CD4-positive, alpha-beta T cell treated with Interleukin-4 for 4 hours (primary cell): ENCODE measurements at places on chromosomes 1 and 21.

- no peak for DNase-seq
These were observed 166.3 kb downstream of the BARHL2 start for GRCh38 chr1:90550626-90551406.

- DNase-seq, result no peak
These were observed 12.0 kb upstream of the GNG4 start for GRCh38 chr1:235661568-235661967.

DNA sequence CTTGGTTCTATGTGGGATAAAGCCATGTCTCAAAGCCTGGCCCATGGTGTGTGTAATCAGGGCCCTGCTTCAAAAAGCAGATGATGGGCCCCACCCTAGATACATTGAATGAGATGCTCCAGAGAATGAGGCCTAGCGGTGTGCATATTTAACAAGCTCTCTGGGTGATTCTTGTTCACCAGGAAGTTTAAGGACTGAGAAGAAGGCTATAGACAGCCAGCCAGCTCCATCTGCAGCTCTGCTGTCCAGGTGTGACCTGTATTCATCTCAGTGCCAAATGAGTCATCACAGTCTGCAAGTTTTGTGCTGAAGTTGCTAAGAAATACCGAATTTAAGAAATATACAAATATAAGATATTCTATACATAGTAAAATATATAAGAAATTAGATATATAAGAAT is 182.0 kb upstream of the RUNX1 start:
- DNase-seq, result no peak

DNA sequence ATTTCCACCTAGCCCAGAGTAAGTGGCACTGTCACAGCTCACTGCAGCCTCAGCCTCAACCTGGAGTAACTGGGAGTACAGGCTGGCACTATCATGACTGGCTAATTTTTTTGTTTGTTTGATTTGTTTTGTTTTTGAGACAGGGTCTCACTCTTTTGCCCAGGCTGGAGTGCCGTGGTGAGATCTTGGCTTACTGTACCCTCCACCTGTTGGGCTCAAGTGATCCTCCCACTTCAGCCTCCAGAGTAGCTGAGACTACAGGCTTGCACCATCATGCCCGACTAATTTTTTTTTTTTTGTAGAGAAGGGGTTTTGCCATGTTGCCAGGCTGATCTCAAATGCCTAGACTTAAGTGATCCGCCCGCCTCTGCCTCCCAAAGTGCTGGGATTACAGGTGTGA is 2.5 kb downstream of the UCK2 start:
- no peak for DNase-seq

DNA sequence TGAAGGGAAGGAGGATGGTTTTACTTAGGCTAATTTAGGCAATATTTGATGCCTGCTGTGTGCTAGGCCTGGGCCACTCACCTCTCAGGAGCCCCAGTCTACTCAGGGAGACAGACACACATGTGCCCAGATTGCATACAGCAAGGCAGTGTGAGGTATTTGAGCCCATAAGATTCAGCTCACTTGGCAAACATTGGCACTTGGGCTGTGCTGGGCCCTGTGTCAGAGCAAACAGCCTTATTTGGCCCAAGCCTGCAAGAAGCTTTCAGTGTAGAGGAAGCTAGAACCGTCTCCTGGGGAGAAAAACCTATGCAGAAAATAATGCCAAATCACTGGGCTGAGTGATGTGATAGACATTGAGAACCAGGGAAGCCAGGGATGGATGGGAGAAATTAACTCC is 3.9 kb upstream of the SYNC start:
- no peak for DNase-seq

GRCh38 chr1:181737056-181737455 is 253.7 kb downstream of the CACNA1E start:
- DNase-seq, result no peak

GRCh38 chr1:54876814-54877213 is 10.2 kb downstream of the DHCR24 start:
- DNase-seq, result no peak

DNA sequence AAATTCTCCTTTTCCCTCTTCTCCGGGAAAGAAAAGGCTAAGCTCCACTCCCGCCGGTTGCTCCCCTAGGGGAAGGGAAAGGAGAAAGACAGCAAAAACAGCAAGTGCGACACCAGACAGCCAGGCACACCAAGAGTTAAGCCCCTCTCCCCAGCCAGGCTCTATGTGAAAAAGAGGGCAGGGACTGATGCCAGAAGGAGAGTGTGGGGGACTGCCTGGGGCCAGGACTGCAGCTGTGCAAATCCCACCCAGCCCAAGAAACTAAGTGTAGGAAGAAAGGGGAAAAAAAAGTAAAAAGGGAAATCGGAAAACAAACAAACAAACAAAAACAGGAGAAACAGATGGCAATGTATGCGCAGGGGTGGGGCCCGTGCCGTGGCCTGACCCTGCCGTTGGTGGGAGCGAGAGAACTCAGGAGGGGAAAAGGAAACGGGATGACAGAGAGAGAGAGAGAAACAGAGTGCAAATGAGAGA is 27.7 kb upstream of the FMO1 start:
- no peak for DNase-seq

DNA sequence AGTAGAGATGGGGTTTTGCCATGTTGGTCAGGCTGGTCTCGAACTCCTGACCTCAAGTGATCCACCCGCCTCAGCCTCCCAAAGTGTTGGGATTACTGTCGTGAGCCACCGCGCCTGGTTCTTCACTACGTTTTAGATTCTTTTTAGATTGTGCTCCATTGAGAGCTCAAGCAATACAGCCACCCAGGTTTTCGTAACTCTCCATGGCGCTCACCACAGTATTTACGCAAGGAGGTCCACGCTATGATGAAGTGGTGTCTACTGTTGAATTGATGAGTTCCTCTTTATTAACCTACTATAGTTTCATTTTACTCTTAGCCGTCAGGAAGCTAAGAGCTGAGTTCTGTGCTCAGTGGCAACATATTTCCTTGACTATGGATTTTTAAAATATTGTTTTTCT is 1.8 kb upstream of the KIF1B start:
- no peak for DNase-seq

DNA sequence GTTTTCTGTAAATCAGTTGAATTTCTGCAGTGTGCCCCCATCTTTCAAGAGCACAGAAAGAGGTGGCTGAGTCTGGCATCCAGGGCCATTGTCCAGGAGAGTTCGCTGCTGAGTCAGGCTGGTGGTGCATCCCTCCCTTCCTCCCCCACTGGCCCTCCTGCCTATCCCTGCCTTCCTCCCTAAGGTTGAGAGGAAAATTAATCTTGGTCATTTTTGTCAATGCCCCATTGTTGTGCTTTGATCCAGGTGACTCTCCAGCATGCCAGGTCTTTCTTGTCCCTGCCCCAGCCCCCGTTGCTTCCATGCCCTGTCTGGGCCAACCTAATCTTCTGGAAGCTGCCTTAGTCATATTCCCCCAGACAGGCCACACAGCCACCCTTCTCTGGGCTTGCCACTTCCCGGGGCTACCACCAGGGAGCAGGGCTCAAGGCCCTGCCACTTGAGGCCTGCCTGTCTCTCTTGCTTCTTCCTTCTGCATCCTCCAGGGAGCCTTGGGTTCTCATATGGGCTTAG is 26.6 kb downstream of the PROK1 start:
- no peak for DNase-seq

- DNase-seq, result no peak
These were observed 2.6 kb upstream of the ZNF436 start for GRCh38 chr1:23371987-23372880.

- no peak for DNase-seq
These were observed 35.1 kb downstream of the PTPRF start for GRCh38 chr1:43565600-43566360.

DNA sequence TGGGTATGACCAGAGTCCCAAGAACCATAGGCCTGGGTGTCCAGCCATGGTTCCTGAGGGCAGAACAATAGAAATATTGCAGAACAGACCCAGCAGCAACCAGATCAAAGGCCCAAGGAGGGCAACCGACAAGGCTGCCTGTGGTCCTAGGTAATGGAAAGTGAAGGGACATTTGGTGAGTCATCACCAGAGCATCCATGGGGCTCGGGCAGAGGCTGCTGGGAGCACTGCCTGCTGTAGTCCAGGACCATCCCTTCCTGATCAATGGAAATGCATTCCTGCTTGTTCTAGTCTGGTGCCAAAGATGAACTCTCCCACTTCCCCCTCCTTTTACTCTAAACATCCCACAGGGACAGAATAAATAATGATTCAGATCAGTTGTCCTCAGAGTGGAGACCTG is 172.8 kb upstream of the CACNA1E start:
- DNase-seq, result no peak

DNA sequence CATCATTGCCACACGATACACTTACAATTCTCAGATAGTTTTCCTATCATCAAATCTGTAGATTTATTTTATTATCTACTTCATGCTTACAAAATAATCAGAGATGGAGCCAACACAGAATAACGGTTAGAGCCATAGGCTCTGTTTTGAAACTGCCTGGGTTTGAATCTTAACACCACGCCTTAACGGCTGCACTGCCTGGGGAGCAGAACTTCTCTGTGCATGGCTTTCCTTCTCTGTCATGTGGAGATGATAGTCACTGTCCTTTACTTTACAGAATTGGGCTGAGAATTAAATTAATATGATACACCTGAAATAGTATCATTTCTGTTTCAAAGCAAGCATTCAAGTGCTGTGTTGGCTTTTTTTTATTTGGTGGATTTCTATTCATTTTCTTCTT is 177.8 kb downstream of the HMCN1 start:
- DNase-seq, result no peak

GRCh38 chr21:33843216-33843615 is 72.4 kb downstream of the ATP5PO start:
- no peak for DNase-seq

DNA sequence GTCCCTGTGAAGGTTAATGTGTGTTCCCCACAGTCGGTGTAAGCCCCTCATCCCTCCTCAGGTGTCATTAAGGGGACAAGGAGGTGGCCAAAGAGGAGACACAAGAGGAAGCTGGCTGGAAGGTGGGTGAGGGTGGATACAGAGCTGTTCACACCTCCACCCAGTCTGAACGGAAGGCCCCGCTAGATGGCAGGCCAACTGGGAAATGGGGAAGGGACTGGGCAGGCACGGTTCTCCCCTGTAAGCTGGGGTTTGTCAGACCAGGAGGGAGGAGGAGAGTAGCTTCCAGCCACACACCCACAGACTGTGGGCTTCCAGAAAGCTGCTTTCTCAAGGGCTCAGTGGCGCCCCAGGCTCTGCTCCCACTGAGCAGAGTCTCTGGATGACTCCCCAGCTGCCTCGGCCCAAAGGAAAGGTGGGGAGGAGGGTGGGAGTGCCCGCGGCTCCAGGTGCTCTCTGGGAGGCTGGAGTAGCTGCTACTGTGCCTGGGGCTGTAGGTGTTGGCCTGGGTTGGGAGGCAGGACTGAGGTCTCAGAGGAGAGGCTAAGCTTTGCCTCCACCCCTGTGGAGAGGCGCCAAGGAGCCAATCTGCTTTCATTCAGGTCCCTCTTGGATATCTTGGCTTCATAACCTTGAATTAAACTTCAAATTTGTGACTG is 41.2 kb downstream of the PCP4 start:
- no peak for DNase-seq

GRCh38 chr1:201468844-201469644 is at the start of gene PHLDA3:
TSS of gene PHLDA3 (minus strand) at chr1:201469188. CDS start at chr1:201468786, 402 bp downstream.
- DNase-seq, result peak; percentile 19

- no peak for DNase-seq
These were observed 11.2 kb downstream of the SPATA46 start for GRCh38 chr1:162365284-162366020.

DNA sequence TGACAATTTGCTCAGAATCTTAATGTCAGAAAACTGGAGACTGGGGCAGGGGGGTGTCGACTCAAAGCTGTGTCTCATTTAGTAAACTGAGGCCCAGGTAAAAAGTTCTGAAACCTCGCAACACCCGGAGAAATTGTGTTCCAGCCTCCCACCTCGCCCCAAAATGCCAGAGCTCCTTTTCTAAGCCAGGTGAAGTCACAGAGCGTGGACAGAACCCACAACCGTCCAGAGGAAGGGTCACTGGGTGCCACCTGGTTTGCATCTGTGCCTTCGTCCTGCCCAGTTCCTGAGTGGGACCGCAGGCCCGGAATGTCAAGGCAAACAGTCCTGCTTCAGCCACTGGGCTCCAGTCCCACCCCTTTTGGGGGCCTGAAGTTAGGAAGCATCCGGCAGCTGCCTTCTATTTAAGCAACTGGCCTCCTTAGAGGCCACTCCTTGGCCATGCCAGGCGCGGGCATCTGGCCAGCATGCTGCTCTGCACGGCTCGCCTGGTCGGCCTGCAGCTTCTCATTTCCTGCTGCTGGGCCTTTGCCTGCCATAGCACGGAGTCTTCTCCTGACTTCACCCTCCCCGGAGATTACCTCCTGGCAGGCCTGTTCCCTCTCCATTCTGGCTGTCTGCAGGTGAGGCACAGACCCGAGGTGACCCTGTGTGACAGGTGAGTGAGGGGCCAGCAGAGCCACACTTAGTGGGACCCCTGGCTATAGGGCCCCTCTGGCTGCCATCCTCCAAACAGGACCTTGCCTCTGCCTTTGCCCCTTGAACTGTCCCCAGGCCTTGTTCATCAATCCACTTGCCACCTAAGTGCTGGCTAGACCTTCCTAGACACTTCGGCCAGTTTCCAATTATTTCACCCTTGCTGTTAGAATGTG is at the start of gene TAS1R1:
TSS of gene TAS1R1 (plus strand) at position 401 of the 872 bp plus-strand sequence. CDS start at position 468, 67 bp downstream.
- DNase-seq, result no peak

- DNase-seq, result no peak
These were observed 88.4 kb upstream of the PROX1 start for GRCh38 chr1:213899413-213899812.

DNA sequence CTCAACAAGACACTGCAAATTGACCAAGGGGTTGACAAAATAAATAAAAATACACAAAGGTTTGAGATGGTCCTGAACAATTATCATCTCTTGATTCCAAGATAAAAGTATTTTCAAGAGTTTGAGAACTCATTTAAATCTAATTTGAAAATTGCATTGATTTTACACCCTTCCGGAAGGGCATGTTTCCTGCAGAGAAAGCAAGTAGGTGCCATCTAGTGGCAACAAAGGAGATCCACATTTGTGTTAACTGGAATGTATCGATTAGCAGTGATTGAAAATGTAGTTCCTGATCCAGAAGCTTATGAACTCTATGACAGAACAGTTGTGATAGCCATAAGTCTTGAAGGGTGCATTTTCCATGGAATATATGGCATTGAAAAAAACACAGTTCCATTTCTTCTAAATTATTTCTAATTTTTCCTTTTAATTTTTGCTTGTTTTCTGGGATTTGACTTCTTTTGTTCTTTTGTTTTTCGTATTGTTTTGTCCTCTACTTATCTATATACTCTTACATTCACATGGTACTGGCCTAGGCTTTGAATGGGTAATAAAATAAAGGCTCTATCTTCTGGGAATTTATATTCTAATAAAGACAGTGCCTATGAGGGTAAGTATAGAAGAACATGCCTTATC is 143.7 kb downstream of the DNM3 start:
- peak; percentile 65 for DNase-seq

GRCh38 chr1:175129182-175129581 is 61.5 kb downstream of the TNN start:
- no peak for DNase-seq

GRCh38 chr1:230818367-230818766 is 50.0 kb downstream of the C1orf198 start:
- DNase-seq, result no peak

- no peak for DNase-seq
These were observed 21.2 kb downstream of the IQGAP3 start for GRCh38 chr1:156551066-156551643.

GRCh38 chr21:42151948-42152220 is 67.1 kb upstream of the ABCG1 start:
- DNase-seq, result no peak

GRCh38 chr1:9293241-9293532 is 493 bp downstream of the SPSB1 start:
- no peak for DNase-seq

GRCh38 chr1:2100780-2101108 is 50.5 kb downstream of the PRKCZ start:
- DNase-seq, result no peak

- DNase-seq, result peak; percentile 41
These were observed 79.7 kb downstream of the TBX19 start for GRCh38 chr1:168360151-168361021.

GRCh38 chr1:7247791-7248548 is 462.7 kb downstream of the CAMTA1 start:
- DNase-seq, result no peak
